ENCODE measurements at places on chromosomes 6 and 20.

DNA sequence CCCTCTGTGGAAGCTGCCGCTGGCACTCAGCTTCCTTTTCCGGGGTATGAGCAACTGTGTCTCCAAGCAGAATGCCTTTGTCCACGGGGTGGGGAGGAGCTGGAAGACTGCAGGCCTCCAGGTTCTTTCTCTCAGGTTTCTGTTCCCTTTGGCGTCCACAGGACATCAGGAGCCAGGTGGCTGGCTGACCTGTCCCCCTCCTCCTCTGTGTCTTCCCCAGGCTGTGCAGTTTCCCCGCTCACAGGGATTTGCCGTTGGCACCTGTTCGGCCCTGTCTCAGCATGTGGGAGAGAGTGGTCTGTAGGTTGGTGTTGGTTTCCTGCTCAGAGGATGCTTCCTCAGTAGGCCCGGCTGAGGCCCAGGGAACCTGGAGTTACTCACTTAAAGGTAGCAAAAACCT, 43.5 kb downstream of the CDS2 start:
- DNase-seq, result no peak

- no peak for DNase-seq
Measured at GRCh38 chr6:82567621-82568020, 204.0 kb downstream of the TPBG start.

- DNase-seq, result no peak
Measured at GRCh38 chr20:35235881-35236280, 9.4 kb downstream of the MMP24 start.

- no peak for DNase-seq
Measured at GRCh38 chr6:66902457-66902856, 1195.4 kb upstream of the EYS start.

DNA sequence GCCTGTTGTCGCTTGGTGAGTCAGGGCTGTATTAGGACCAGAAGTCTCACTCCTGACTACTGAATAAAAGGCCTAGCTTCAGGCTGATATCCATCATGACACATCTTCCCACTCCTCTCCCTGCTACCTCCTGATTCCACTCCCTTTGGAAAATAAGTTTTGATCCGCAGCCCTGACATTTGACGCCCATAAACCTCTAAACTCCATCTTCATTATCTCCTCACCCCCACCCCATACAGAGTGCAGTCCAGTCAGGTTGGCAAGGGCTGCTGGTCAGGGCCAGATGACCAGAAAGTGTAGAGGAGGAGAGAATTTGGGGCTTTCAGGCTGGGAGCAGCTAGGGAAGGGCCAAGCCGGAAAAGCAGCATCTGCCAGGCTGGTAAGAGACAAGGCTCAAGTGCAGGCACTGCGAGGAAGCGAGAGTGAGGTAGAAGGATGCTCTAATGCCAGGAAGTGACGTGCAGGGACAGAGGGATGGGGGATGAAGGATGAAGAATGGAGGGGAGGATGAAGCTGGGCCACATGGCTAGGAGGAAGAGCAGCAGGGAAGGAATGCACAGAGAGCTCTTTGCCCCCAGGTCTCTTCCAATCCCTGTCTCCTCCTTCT, 1.2 kb downstream of the GGT7 start:
- no peak for DNase-seq

DNA sequence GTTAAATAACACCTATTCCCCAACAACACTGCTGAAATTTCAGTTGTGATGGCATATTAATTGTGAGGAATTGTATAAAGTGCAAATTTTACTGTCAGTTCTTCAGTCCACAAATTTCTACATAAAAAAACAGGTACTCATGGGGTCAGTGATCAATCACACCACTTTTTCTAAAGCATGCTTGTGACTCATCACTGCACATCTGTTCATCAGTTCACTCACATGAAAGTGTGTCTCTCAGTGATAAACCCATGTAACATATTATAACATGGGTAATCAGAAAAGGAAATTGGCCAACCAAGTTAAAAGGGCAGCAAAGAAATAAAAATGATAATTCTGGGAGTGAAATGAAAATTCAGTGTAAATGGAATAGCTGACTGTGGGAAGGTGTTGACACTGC, 234.7 kb upstream of the FKBP1C start:
- no peak for DNase-seq

DNA sequence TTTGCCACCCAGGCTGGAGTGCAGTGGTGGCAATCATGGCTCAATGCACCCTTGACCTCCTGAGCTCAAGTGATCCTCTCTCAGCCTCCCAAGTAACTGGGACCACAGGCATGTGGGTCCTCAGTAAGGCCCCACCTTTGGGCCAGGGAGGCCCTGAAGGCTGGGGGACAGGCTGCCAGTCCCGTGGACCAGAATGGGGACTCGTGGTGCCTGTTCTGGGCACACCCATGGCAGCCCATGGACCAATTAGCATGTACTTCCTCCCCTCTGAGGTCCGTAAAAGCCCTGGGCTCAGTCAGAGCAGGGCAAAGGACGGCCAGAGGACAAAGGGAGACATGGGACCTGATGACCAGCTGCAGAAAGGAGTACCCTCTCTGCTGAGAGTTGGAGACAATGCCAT, 1590.8 kb downstream of the KHDRBS2 start:
- DNase-seq, result no peak

GRCh38 chr6:133698272-133698671, 190.6 kb upstream of the TCF21 start:
- no peak for DNase-seq

- no peak for DNase-seq
Measured at GRCh38 chr6:154951345-154952200, 43.5 kb upstream of the TIAM2 start.

DNA sequence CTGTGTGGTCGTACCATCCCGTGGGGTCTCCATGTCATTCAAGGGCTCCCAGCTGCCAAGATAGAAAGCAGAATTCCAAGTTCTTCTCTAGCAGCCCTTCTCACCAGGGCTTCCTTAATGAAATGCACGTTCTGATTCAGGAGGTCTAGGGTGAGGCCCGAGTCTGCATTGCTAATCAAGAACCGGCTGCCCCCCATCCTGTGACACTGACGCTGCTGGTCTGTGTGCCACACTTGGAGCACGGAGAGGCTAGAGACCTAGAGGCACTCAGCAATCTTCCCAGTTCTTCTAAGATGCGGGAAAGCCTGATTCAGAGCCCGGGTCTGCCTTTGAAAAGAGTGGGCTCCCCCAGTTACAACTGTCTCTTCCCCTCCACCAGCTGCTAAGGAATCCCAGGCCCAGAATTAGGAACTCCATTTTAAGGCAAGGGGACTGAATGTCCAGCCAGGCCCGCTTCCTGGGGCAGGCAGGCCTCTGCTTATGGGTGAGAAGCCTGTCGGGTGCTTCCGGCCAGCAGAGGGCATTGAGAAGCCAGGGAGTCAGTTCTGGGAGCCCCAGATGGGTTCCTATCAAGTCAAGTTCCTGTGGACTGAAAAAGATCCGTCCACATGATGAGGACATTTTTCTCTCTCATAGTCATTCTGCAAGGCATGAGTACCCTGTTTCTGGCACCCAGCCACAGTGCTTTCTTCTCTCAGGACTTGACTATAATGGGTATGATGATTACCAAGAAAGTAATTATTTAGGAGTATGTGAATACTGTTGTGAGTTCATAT, 69.8 kb upstream of the RIN2 start:
- no peak for DNase-seq

DNA sequence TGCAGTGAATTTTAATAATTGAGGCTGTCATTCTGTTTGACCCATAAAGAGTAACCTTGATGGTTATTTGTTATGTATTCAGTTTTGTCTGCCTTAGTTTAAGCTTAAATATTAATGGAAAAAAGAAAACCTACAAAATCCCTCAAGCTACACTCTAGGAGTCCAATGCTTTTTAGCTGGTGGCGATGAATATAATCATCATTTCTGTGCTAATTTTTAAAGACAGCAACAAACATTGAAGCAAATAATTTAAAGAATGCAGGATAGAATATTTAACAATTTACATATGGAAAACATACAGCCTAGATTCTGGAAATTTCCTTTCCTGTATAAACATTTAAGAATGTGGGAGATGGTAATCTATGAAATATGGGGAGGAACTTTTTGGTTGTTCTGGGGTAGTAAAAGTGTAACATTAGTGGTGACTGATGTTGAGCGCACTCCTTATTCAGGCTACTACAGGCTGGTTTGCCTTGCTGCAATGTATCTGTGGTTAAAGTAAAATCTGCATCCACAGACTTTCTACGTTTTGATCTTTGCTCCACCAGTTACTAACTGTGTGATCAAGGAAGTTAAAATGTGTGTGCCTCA, 287.9 kb upstream of the DEFB112 start:
- DNase-seq, result no peak

DNA sequence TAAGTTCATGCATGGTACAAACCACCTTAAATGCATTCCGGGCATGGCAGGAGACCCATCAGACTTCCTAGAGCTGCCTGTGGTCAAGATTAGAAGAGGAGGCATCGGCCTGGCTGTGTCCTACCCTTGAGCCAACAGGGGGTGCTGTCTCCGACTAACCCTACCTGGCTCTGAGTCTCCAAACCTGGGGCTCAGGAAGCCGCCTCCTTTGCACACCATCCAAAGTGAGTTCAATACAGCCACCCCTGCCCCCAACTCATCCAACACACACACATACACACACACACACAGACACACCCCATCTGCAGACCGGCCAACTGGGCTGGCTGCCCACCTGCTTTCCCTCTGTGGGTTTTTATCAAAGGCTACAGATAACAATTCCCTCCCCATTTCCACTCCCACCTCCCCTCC, 77.0 kb downstream of the JPH2 start:
- DNase-seq, result no peak

- no peak for DNase-seq
Measured at GRCh38 chr6:36765190-36765589, 67.6 kb downstream of the RAB44 start.
